ENCODE measurements at places on chromosomes 2 and 18. TPM values are rescaled to one million over a fixed set of nuclear protein-coding genes. Genes with fewer than 3 reads are reported as not detected.

DNA sequence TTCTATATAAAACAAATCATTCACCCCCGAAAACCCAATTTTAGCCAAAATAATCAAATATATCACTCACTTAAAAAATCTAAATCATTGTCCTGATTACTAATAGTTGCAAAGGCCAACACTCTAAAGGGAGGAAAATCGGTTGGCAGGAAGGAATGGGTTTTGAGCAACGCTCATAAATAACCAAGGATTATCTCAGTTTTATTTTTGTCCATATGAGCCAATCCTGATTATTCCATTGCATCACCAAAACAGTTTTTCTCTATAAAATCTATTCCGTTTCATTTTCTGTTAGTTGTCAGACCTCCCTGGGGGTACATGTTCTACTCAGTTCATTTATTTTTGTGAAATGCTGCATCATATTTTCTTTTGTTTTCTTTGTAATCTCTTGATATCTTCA, 174.1 kb downstream of the LRATD1 start:
- no peak for DNase-seq

DNA sequence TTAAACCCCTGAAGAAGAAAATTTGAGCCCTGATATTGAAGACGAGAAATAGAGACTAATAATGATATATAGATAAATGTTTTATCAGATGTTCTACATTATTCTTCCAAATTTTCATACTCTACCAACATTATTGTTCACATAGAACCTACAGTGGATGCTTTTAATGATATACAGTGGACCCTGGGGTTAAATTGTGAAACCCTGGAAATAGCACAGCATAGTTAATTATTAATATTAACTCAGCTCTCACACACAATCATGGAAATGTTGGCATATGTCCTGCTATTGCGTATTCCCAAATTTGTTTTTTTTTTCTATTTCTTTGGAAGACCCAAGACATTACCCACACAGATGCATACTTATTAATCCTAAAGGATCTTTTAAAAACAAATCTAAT, 579.9 kb downstream of the CCDC85A start:
- DNase-seq: no peak

DNA sequence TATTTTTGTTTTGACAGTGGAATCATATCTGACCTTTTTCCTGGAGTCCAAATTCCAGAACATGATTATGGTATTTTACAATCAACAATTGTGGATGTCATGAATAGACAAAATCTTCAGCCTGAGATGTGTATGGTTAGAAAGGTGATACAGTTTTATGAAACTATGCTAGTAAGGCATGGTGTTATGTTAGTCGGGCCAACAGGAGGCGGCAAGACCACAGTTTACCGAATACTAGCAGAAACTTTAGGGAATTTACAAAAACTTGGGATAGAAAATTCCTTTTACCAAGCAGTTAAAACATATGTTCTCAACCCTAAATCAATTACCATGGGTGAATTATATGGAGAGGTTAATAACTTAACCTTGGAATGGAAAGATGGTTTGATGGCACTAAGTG, 137.0 kb downstream of the DNAH6 start:
- DNase-seq: peak; percentile 7

DNA sequence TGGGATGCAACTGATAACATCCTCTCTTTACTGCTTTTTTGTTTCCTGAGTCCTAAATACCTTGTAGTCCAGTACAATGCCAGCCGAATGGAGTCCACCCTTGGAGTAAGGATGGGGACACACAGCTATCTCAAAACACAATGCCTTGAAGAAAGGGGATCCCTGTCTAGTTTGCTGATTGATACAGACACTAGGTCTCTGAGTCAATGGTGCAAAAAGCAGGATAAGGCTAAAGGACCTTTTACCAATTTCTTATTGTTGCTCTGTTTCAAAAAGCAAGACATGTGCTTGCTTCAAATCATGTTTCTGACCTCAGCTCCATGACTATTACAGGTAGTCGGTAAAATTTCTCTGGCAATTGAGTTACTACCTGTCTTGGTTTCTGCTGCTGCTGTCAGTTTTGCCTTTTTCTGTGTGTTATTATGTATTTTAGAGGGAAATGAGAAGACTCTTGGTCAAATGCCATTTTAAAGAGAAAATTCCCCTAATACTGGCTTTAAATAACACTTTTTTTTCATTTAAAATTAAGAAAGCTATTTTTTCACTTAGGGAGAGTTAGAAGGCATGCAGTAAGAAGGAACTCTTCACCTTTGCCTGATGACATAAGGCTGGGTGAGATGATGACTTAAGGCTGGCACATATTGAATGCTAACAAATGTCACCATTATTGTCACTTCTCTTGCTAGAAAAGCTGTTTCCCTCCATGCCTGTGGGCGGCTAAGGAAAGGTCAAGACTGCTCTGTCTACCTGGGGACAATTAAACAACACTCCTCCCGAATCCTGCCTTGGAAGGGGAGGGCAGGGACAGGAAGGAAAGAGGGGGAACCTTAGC, 4.9 kb upstream of the FIGLA start:
- DNase-seq: no peak

HAAO gene
- total RNA-seq: not detected

ELOA2 gene
- total RNA-seq: not detected

- DNase-seq: no peak
Observed at GRCh38 chr2:121505986-121506586, 24.6 kb upstream of the RNU4ATAC start.

KYNU gene
- total RNA-seq: 2.9 TPM

TMEM247 gene
- total RNA-seq: not detected

GRCh38 chr18:60554967-60555366, 182.4 kb upstream of the MC4R start:
- DNase-seq: no peak

DNA sequence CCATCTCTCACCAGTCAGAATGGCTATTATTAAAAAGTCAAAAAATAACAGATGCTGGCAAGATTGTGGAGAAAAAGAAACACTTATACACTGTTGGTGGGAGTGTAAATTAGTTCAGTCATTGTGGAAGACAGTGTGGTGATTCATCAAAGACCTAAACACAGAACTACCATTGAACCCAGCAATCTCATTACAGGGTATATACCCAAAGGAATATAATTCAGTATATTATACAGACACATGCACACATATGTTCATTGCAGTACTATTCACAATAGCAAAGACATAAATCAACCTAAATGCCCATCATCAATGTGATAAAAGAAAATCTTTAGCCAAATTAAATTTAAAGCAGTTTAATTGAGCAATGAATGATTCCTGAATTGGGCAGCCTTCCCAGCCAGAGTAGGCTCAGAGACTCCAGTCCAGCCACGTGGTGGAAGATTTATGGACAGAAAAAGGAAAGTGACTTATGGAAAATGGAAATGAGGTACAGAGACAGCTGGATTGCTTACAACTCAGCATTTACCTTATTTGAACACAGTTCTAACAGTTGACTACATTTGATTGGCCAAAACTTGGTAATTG, 377.1 kb upstream of the SLC39A10 start:
- no peak for DNase-seq

KIF1A gene
- total RNA-seq: under 0.01 TPM

DNA sequence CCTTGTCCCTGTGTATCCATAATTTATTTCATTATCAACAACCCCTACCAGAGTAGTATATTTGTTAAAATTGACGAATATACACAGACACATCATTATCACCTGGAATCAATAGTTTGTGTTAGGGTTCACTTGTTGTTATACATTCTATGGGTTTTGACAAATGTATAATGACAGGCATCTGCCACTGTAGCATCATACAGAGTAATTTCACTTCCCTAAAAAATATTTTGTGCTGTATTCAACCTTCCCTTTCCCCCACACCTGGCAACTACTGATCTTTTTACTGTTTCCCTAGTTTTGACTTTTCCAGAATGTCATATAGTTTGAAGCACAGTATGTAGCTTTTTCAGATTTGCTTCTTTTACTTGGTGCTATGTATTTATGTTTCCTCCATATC, 132.0 kb downstream of the ZNF804A start:
- DNase-seq: no peak

- DNase-seq: no peak
Observed at GRCh38 chr2:8522687-8523086, 159.2 kb upstream of the ID2 start.

GAL3ST2 gene
- not detected for total RNA-seq

GALNT13 gene
- total RNA-seq: not detected

All from IMR-90 (cell line).